ENCODE measurements at places on chromosomes 11 and 22.
A peak's percentile ranks its signal among the peaks of the same experiment; 100 is the strongest.

DNA sequence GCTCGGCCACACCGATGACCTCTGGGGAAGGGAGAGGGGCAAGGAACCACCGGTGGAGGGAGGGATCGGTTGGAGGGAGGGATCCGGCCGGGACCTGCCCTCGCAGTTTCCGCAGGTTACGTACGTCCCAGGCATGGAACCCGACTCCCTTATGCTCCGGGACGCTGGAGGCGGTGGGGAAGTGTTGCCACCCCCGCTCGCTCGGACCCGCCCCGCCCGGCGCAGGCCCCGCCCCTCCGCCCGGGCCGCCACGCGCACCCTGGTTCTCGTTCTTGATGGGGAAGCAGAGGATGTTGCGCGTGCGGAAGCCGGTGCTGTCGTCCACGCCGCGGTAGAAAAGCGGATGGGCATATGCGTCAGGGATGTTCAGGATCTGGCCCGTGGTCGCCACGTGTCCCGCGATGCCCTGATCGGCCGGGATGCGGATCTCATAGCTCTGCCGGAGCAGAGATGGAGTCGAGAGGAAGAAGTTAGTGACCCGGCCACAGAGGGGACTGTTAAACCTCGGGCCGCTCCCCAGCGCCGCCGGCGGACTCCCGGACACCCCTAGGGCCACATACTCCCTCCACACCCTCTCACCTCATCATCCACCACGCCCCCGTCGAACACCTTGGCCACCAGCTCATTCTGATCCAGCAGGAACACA lies 89.8 kb downstream of the PDE2A start:
- DNase-seq: peak; percentile 45

GRCh38 chr11:83364500-83365045 lies 78.4 kb upstream of the CCDC90B start:
- DNase-seq: no peak

DNA sequence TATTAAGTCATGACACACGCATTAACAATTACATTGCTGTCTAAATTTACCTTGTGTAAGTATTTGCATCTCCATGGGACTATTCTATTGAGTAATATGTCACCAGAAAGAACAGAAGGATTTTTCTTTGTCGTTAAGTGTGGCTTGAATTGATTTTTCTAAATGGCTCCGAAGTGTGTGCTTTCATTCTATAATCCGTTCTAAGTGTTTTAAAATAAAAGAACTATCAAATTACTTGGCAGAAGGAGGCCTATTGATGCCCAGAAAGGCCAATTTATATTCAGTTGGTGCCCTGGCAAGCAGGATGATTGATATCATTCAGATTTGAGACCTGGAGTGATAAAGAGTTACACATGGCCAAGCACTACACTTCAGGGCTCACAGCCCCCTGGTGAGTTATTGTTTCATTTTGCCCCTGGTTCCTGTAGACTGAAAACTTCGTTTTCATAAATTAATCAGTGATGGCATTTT lies 538.9 kb upstream of the ANO5 start:
- no peak for DNase-seq

DNA sequence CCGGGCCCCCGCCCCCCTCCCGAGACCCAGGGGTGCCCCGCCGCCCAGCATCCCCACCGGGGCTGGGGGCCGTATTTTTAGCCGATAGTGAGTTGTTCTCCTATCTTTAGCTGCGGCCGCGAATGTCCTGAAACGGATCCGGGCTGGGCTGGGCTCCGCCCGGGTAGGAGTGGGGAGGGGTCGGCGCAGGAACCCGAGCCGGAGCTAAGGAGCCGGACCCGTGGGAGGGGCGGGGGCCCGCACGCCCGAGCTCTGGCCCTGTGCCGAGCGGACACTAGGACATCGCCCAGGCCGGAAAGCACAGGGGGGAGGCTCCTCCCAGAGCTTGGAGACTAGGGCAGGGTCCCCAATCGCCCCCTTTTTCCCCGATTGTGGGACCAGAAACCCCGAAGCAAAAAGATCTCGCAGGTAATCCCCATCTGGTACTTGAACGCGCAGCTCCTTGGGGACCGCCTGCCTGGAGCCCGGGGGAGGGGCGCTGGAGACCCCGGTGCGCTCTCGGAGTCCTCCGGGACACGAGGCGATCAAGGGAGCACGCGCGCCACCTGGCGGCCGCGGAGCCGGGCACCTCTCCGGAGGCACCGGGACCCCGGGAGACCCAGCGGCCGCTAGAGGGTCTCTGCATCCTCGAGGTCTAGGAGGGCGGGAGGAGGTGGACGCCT lies 669 bp downstream of the CDC42EP2 start:
- DNase-seq: peak; percentile 75

GRCh38 chr11:36395978-36396736 lies 100.1 kb downstream of the PRR5L start:
- DNase-seq: no peak

DNA sequence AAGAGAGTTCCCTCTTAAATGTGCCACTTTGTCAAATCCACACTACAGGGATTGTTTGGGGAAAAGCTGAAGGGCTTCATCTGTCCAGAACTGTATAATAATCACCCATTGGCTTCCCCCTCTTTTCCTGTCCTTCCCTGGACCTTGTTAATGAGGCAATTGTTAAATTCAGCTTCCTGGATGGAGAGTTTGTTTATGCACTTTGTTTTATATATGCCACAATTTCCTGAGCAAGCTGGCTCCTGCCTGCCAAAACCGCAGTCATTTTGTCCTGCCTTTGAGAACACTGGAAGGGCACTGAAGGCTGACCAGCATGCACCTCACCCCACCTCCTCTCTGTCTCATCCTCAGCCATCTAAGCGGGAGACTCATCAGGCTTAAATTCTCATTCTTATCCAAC lies 86.2 kb downstream of the MSANTD4 start:
- no peak for DNase-seq
